ENCODE measurements at places on chromosomes 4 and X.

DNA sequence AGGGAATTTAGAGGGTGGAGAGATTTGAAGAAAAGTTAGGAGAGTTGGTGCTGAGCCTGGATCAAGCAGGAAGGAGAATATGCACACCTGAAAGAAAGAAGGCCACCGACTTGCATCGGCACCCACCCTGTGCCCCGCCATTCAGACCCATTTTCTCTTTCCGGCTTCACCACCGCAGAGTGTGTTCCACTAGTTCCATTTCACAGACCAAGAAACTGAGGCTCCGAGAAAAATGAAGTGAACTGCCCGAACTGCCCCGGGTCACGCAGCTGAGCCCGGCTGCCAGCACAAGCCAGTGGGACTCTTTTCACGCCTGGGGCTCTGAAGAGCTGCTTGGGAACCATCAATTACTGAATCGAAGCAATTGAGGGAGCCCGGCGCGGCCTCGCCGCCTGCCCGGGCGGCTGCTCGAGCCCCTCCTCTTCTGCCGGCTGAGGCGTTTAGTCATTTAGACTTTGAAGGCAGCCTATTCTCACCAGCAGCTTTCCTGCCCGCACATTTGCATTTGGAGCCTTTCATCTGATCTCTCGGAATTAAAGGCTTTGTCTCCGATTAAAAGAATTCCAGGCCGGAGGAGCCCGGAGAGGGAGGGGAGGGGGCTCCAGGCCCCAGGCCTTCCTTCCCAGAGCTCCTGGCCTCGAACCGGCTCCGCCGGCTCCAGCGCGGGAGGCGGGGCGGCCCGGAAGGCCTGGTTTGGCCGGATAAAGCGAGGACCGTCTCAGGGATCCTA, 140.2 kb upstream of the PJA1 start:
- no peak for DNase-seq

- no peak for DNase-seq
These were observed 690.2 kb downstream of the FAT4 start for GRCh38 chr4:126004941-126005340.

- no peak for DNase-seq
These were observed 94.2 kb downstream of the ATP10D start for GRCh38 chr4:47579235-47579634.

GRCh38 chr4:96753216-96753615, 913.3 kb downstream of the PDHA2 start:
- no peak for DNase-seq

GRCh38 chr4:7691982-7692381, 247.7 kb downstream of the AFAP1 start:
- no peak for DNase-seq

DNA sequence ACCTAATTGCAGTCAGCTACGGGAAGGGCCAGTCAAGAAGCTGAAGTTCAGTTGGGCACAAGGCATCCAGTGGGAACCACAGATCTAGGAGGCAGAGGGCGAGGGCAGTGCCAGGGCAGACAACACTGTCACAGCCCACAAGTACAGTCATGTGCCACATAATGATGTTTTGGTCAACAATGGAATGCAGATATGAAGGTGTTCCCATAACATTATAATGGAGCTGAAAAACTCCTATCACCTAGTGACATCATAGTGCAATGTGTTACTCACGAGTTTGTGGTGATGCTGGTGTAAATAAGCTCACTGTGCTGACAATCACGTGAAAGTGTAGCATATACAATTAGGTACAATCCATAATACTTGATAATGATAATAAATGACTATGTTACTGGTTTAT, 4.5 kb upstream of the TMEM255A start:
- no peak for DNase-seq

GRCh38 chr4:139957065-139957464, 196.9 kb downstream of the MAML3 start:
- no peak for DNase-seq

DNA sequence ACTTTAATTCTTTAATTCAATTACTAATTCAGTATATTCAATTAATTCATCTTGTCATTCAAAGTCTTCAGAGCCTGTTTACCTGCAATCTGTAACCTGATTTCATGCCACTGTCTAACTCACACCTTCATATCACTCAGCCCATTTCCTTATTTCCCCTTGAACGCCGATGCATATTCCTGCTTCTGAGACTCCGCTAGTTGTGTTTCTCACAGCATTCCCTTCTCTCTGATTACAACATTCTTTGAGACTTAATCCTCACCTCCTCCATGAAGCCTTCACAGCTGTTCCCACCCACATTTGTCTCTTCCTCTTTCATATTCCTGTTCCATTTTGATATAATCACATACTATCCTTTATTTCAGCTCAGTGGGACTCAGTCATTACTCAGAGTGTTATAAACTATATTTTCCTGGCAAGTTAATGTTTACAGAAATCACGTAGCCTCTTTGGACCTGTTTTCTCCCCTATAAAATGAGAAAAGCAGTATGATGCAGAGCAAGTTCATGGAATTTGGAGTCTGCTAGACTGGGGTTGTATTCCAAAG, 69.0 kb downstream of the MAP9 start:
- no peak for DNase-seq

DNA sequence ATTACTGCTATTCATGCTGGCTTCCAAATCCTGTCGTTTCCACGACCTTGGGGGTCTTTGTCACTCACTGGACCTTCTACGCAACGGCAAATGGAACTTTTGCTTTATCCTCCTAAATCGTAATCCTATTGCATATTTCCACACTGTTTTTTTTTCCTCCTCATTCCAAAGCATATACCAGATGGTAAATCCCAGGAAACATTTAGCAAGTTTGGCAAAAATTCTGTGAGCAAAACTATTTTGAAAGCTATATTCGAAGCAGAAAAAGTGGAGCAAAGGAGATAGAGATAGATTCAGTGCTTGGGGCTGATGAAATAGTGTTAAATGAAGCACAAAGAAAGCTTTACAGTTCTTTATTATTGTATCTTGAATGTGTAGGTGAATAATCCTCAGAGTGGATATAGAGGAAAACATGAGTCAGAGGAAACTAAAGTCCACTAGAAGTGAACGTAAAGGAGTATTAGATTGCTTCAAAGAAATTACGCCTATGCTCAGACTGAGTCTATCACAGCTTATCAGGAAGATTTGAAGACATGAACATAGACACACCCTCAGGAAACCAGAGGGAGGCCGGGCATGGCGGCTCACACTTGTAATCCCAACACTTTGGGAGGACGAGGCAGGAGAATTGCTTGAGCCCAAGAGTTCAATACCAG, 50.2 kb upstream of the FAM9A start:
- no peak for DNase-seq

DNA sequence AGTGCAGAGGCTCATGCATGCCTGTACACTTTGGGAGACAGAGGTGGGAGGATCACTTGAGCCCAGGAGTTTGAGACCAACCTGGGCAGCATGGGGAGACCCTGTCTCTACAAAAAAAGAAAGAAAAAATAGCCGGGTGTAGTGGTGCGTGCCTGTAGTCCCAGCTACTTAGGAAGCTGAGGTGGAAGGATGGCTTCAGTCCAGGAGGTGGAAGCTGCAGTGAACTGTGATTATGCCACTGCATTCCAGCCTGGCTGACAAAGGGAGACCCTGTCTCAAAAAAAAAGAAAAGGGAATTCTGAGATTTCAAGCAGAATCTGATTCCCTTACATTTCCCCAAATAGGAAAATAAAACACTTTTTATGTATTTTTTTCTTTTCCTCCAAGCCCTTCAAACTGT, 83.5 kb downstream of the SYNPO2 start:
- DNase-seq, result no peak

DNA sequence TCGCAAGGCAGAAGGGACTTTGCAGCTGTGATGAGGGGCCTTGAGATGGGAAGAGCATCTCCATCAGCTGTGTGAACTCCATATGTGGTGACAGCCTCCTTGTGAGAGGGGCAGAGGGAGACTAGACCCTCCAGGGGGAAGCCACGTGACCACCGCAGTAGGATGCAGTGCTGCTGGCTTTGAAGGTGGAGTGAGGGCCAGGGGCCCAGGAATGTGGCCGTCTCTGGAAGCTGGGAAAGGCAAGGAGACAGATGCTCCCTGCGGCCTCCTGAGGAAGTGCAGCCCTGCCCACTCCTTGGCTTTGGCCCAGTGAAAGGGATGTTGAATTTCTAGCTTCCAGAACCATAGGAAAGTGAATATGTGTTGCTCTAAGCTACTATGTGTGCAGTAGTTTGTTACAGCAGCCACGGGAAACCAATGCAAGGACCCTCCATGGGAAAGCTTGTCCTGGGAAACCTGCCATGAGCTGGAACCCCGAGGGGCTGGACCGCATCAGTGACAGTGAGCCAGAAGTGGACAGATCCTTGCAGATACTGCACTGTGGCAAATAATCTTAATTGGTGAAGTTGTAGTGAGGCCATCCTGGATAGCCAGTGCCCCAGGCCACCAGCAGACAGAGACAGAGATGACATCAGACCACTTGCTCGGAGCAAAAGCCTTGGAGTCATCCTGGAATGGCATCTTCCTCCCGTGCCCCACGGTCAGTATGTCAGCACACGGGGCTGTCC, 35.4 kb upstream of the SORCS2 start:
- DNase-seq, result no peak

DNA sequence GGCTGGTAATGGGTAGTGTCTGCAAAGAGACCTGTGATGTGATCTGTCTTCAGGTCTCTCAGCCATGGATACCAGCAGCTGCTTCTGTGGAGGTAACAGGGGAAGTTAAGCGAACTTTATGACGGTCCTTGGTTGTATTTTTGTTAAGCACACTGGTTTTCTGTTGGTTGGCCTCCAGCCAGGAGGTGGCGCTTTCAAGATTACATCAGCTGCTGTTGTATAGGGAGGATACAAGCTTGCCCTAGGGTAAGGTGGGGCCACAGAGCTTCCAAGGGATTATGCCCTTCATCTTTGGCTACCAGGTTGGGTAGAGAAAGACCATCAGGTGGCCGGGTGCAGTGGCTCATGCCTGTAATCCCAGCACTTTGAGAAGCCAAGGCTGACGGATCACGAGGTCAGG, 834.2 kb upstream of the GALNTL6 start:
- DNase-seq, result no peak

GRCh38 chr4:158729716-158730559, 6.7 kb upstream of the PPID start:
- DNase-seq, result peak; percentile 24
